ENCODE measurements at places on chromosomes 16 and 17.

GRCh38 chr16:4376893-4377572, 5.4 kb downstream of the VASN start:
- no peak for DNase-seq

DNA sequence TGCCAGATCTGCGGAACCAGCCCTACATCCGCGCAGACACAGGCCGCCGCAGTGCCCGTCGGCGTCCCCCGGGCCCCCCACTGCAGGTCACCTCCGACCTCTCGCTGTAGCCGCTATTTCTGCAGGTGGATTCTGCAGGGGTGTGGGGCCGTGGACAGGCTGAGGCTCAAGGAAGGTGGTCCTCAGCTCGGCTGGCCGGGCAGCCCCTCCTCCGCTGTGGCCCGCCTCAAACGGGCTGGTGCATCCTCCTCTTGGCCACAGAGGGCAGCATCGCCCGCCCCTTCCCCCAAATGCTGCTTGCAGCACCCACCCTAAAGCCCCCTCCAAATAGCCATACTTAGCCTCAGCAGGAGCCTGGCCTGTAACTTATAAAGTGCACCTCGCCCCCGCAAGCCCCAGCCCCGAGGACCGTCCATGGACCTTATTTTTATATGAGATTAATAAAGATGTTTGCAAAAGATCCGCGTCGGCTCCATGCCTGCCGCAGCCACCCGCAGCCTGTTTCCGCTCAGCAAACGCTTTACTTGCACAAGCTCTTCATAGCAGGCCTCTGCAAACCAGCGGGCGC, 14.9 kb downstream of the SPATA32 start:
- no peak for DNase-seq

DNA sequence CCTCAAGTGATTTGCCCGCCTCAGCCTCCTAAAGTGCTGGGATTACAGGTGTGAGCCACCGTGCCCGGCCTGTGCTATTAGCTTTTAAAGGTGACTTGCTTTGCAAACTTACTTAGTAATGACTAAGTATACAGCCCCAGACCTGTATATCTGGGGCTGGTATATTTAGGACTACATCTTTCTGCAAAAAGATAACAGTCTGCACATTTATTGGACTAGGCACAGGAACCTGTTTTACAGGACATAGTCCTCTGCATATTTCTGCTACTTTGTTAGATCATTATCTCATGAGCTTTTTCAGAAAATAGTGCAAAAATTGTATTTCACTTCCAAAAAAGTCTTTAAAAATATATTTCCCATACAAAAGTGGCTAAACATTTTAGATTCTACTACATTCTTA, 1.3 kb downstream of the KRT24 start:
- DNase-seq, result no peak

GRCh38 chr16:5925850-5926249, 828.3 kb upstream of the EEF2KMT start:
- no peak for DNase-seq

DNA sequence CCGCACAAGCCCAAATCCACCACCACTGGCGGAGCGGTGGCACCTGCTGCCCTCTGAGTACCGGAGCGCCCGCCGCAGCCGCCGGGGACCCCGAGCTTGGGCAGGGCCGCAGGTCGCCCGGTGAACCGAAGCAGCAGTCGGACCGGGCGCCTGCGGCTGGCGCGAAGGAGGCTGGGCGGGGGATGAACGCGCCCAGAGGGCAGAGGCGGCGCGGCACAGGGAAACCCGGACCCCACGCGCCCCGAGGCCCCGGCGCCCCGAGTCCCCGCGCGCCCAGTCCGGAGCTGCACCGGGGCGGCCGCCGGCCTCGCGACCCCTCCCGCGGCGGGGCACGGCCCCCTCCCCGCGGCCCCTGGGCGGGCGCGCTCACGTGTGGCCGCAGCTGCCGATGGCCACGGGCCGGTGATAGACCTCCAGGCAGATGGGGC, 393 bp downstream of the RNF166 start:
- DNase-seq, result no peak

DNA sequence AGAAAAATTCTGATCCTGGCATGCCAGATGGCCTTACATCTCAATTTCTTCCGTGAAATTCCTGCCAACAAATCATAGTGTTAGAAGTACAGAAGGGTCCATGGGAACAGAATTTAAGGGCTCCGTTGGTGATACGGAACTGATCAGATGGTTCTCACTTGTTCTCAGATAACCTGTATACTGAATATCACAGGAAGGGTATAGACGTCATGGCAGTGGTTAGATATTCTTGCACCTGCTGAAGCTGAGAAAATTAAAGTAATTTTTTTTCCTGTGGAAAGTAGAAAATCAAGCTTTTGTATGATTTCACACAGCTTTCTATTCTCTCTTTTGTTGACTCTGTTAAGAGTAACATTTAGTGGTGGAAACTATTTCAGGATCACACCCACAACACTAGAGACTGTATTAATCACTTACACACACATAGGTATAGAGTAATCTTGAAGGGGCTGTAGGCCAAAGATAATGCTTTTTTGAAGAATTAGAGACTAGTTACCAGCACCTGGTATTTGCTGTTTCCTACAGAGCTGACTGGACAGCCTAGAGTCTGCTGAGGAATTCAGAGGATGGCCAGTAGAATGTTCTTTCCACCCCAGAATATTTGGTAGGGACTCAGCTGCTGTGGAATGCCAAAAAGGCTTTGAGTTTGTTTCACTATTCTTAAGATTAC, 7.5 kb downstream of the TENT4B start:
- no peak for DNase-seq

GRCh38 chr17:17042851-17043460, 699 bp downstream of the MPRIP start:
- no peak for DNase-seq

Data from AG09309 (cell line).